Suppressor macrophage treated with lipopolysaccharide for 1 hour (primary cell): ENCODE measurements at places on chromosomes 1 and 21.

DNA sequence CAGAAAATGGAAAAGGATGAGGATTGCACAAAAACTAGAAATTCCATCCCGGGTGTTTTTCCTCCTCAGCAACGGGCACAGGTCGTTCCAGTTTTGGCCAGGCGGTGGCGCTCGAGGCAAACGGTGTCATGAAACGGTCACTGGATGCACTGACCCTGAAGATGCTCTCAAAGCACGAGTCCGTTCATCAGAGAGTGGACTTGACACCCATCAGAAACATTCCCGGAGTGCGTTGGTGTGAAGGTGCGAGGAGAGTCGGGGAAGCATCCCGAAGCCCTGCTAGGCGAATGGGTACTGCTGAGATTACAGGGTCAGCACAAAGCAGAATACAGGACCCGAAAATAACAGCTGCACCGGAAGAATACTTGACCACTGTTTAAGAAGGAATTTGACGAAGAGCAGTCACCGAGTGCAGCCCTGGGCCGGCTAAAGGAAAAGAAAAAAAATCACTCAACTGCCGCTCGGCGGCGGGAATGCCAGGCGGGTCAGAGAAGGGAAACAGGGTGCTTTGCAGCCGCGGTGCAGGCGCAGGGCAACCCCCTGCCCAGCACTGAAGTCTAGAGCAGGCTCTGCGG lies 71.7 kb upstream of the ETS2 start:
- DNase-seq = peak; percentile 91

GRCh38 chr1:116986421-116987255 lies 14.9 kb upstream of the CD101 start:
- DNase-seq = no peak

GRCh38 chr21:40095477-40095876 lies 228.2 kb downstream of the PCP4 start:
- DNase-seq = no peak

- no peak for DNase-seq
These were observed 1.1 kb downstream of the KCNH1 start for GRCh38 chr1:211132721-211133392.

- no peak for DNase-seq
These were observed 25.1 kb downstream of the SYNJ1 start for GRCh38 chr21:32702702-32703101.

GRCh38 chr1:168585937-168586336 lies 9.5 kb downstream of the XCL1 start:
- DNase-seq = no peak
